D341Med (cell line): ENCODE measurements at places on chromosomes 1 and 21.

DNA sequence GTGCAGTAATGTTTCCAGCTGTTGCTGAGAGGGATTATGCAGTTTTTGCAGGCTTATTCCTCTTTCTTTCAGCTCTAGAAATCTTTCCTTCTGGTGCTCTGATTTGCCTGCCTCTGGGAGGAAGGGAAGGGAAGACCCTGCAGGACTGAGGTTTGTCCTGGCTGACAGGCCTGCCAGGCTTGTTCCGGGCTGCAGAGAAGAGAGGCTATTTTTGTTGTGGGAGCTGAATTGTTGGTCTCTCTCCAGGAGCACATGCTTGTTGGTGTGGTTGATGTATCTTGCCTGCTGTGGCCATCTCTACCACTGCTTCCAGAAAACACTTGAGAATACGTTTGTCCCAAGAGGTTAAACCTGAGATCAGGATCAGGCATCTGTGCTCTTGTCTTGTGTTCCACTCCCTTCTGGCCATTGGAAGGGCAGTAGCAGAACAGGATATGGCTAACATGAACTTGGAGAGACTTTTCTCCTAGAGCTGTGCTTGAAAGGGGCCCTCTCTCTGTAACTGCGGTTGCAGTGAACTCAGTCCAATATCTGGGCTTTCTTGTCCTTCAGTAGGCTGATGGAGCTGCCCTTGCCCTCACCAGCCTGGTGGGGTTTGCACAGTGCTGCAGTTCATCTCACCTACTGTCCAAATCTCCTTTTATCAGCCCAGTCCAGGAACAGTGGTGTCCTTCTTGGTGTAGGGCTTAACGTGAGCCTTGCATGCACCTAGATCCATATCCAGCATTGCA is 21.5 kb upstream of the SLC25A34 start:
- DNase-seq = no peak

DNA sequence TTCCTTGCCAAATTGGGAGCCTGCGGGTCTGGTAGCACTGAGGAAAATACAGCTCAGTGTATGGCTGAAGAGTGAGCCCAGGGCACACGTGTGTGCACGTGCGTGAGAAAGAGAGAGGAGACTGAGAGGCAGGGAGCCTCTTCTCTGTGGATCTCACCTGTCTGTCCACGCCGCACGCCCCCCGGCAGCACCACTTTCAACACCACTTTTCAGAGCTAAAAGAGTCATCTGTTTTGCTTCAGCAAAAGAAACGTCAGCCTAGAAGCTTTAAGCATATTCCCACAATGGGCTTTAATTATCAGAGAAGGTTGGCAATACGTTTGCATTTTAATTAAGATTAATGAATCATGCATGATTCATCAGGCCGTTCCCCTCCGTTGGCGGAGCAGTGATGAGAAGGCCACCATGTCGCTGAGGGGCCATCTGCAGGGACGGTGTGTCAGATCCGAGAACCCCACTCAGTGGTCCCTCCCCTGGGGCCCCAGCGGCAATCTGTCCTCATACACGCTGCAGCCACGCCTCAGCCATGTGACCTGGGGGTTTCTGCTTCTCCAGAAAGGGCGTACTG is 56.8 kb downstream of the SIK1 start:
- DNase-seq = no peak

GRCh38 chr1:44594871-44595735 is 79.2 kb downstream of the TMEM53 start:
- DNase-seq = peak; percentile 93

- DNase-seq = no peak
Observed at GRCh38 chr1:192632641-192633532, 3.1 kb upstream of the RGS13 start.

- no peak for DNase-seq
Observed at GRCh38 chr1:93758842-93759515, 77.3 kb upstream of the BCAR3 start.

DNA sequence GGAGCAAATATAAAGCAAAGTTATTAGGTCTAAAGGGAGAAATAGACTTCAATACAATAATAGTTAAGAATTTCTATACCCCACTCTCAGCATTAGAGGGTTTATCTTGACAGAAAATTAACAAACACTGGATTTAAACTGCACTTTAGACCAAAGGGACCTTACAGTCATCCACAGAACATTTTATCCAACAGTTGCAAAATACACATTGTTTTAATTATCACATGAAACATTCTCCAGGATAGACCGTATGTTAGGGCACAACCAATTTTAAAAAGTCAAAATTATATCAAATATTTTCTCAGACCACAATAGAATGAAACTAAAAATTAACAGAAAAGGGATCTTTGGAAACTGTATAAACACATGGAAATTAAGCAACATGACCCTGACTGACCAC is 384.5 kb upstream of the C1orf87 start:
- DNase-seq = no peak

- DNase-seq = no peak
Observed at GRCh38 chr1:163307479-163308171, 14.1 kb upstream of the NUF2 start.

DNA sequence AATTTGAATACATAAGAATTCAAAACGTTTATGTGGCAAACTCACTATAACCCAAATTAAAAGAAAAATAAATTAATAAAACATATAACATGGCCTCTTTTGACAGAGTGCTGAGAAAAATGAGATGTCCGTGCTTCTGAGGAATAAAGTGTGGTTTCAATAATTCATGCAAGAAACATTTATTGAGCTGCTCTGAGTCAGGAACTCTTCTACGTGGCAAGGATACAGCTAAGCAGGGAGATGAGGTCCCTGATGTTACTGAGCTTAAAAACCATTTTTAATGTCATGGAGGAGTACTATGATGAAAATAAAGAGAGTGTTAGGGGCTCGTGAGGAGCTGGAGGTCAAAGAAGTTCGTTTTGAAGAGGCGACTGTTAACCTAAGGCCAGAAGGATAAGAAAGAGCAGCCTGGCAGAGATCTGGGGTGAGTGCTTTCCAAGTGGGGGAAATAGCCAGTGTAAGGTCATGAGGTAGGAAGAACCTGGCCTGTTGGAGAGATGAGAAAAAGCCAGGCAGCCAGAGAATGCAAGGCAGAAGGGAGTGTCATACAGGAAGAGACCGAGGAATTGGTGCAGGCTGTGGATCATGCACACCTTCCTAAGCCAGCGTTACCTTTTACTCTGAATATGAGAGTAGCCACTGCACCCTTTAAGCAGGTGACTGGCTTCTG is 182.2 kb upstream of the DUSP10 start:
- DNase-seq = no peak

- DNase-seq = no peak
Observed at GRCh38 chr1:55593298-55593697, 378.1 kb upstream of the USP24 start.

DNA sequence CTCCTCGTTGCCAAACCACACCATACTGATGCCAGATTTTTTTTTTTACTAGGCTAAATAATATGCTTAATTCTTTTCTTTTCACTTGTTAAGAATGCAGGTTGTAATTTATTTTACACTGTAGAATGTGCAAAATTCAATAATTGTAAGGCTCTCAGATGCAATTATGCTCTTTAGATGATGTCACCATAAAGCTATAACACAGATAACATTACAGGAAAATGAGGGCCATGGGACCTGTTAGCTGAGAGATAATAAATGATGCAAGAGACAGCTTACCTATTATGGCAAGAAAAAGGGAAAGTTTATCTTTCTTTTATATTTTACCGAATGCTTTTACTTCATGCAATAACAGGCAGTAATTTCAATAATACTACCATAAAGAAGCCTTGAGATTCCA is 35.4 kb downstream of the CHRM3 start:
- DNase-seq = no peak
